ENCODE measurements at places on chromosomes 11 and 22.

DNA sequence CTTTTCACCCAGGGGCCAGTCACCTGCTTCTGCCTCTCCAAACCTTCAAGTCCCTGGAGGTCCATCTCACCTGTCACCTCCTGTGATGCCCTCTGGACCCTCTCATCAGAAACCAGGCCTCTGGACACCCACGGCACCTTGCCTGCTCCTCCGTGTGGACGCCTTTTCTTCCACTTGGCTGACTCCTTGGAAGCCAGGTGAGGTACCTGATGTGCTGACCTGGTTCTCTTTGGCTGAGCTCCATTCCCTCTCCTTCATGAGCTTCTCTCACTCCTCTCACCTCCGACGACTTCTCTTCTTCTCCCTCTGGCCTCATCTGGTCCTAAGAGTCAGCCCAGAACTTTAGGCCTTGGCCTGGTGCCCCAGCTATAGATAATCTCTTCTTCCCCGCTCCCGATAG, 99.3 kb downstream of the CEP164 start:
- DNase-seq = no peak

- DNase-seq = no peak
Observed at GRCh38 chr11:46898396-46899095, 19.8 kb downstream of the LRP4 start.

GRCh38 chr22:46576556-46577367, 39.3 kb upstream of the CELSR1 start:
- DNase-seq = peak; percentile 68

DNA sequence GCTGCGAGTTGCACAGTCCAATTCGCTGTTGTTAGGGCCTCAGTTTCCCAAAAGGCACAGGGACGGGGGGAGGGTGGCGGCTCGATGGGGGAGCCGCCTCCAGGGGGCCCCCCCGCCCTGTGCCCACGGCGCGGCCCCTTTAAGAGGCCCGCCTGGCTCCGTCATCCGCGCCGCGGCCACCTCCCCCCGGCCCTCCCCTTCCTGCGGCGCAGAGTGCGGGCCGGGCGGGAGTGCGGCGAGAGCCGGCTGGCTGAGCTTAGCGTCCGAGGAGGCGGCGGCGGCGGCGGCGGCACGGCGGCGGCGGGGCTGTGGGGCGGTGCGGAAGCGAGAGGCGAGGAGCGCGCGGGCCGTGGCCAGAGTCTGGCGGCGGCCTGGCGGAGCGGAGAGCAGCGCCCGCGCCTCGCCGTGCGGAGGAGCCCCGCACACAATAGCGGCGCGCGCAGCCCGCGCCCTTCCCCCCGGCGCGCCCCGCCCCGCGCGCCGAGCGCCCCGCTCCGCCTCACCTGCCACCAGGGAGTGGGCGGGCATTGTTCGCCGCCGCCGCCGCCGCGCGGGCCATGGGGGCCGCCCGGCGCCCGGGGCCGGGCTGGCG, at the start of gene BCR:
Gene BCR (plus strand): TSS at position 209 of the 592 bp plus-strand sequence. CDS start 452 bp downstream, outside the sequence.
- DNase-seq = peak; percentile 56

DNA sequence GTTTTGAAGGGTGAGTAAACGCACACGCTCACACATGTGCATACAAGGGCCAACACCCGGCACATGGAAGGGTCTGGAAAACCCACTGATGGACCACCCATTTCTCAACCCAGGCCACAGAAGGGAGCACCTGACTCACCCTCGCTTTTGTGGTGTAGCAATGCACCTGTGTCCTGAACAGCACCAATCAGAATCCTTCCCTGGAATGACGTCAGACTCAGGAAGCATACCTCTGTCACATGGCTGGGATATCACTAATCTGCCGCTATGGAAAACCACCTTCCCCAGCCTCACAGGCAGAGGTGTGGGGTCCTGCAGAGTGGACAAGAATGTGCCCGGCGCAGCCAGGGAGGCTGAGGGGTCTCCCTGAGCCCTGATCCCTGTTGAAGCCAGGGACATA, 9.0 kb upstream of the OSM start:
- no peak for DNase-seq

DNA sequence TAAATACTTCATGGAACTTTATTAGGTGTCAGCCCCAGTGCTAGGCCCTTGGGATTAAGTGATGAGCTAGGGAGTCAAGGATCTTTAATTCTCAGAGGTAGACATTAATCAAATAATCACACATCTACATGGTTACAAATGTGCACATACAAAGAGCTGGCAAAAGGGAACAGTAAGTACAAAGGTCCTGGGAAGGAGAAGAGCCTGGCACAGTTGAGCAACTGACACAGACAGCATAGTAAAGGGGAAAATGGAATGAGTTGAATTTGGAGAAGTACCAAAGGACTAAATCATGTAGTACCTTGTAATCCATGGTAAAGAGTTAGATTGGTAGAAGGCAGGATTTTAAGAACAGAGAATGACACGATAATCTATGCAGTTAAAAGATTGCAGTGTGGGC, 116.3 kb downstream of the APIP start:
- no peak for DNase-seq

Data from T-helper 17 cell (primary cell).